Stimulated activated CD8-positive, alpha-beta memory T cell treated with anti-CD3 and anti-CD28 coated beads, Interleukin-4, amount 100 ng/mL, for 1 hour (primary cell): ENCODE measurements at places on chromosomes 16 and 17.

- DNase-seq, result no peak
These were observed 116.9 kb downstream of the TANC2 start for GRCh38 chr17:63082952-63083351.

DNA sequence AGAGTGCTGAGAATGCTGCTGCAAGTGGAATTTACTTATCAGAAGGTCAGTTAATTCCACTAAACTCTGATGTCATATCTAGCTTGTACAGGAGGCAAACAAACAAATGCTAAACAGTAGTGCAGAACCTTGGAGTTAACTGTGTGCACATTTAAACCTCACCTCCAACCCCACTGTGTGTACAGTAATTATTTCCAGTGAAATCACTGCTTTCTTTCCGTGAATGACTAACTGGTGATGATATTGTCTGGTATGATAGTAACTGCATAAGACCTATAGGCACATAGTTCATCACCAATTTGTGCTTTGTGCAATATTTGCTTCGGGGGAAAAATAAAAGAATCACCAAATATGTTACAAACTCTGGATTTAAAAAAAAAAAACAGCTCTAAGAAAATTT is 492.5 kb upstream of the HSBP1 start:
- DNase-seq, result no peak

DNA sequence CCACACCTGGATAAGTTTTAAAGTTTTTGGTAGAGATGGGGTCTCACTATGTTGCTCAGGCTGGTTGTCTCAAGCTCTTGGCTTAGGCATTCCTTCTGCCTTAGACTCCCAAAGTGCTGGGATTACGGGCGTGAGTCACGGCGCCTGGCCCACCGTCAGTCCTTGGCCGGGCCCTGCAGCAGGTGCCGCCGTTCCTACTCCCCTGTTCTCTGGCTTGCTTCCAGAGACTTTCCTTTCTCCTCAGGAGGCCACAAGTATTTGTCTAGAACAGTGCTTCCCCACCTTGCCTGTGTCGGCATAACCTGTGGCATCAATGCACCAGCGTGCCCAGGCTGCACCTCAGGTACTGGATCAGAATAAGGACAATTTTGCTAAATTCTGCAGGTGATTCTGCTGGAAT is 3.0 kb upstream of the MGAT5B start:
- DNase-seq, result no peak

DNA sequence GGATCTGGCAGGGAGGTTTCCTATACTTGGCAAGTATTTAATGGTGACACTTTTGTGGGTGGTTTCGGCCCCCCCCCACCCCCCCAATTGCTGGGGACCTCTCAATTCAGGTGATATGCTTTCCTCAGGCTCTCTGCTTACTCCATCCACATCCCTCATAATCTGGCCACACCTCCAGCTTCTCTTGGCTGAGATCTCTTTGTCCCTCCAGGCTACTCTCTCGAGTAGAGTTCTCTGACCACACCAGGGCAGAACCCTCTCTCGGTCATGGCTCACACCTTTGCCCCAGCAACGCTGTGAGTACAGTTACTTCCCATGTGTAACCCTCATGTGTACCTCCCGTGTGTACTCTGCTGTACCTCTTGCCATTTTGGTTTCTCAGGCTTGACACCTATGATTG is 34.1 kb upstream of the SRSF1 start:
- no peak for DNase-seq

GRCh38 chr17:83129676-83130075 is 50.3 kb downstream of the METRNL start:
- no peak for DNase-seq
